ENCODE measurements at places on chromosomes 5 and 9.

GRCh38 chr5:43207601-43208000, 15.6 kb downstream of the NIM1K start:
- DNase-seq = no peak

- no peak for DNase-seq
Measured at GRCh38 chr5:60945813-60946187, 795 bp downstream of the NDUFAF2 start.

GRCh38 chr9:84435902-84436301, 95.3 kb upstream of the SLC28A3 start:
- no peak for DNase-seq

DNA sequence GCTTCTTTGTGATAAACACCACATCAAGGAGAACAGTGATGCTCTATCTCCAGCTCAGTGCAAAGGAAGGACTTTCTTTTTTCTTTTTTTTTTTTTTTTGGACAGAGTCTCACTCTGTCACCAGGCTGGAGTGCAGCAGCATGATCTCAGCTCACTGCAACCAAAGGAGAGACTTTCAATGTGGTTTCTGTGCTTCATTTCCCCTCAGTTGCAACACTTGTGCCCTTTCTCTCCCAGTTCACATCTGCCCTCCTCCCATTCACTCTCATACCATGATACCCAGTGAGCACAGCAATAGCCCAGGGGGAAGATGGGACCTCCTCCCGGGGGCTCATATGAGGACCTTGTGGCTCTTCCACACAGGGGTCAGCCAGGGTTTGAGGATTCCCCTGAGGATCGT, 110.0 kb downstream of the MTRR start:
- DNase-seq = no peak

- DNase-seq = no peak
Measured at GRCh38 chr5:35112300-35112699, 64.6 kb upstream of the AGXT2 start.

GRCh38 chr5:40734986-40735385, 20.8 kb downstream of the TTC33 start:
- no peak for DNase-seq

- DNase-seq = no peak
Measured at GRCh38 chr5:26343801-26344325, 694.5 kb downstream of the CDH9 start.

DNA sequence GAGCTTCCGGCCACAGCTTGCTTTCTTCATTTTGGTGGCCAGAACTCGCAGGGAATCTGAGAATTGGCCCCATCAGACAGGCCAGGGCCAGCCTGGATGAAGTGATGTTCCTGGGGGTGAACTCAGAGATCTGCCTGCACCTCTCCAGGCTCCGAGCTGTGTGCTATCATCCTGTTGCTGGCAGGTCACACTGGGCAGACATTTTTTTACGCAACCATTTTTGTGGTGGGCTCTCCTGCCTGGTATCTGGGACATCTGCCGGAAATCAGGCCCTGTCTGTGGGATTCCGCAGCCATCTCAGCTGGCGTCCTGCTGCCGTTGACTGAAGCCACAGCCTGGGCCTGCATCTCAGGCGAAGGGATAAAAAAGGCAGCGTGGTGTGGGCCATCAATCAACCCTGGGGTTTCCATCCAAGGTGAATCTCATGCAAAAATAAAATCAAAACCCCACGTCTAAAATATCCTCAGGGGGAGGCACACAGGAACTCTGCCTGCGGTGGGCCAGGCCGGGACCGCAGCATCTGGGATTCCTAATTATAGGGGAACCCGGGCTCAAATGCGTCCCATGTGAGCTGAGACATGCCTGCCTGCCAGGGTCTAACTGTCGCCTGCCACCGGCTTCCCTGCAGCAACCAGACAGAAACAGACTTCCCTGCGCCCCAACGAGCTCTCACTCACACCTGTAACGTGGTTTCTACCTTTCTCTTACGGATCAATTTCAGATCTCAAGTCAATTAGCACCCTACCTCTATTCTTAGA, 174.3 kb downstream of the SYK start:
- DNase-seq = peak; percentile 80

DNA sequence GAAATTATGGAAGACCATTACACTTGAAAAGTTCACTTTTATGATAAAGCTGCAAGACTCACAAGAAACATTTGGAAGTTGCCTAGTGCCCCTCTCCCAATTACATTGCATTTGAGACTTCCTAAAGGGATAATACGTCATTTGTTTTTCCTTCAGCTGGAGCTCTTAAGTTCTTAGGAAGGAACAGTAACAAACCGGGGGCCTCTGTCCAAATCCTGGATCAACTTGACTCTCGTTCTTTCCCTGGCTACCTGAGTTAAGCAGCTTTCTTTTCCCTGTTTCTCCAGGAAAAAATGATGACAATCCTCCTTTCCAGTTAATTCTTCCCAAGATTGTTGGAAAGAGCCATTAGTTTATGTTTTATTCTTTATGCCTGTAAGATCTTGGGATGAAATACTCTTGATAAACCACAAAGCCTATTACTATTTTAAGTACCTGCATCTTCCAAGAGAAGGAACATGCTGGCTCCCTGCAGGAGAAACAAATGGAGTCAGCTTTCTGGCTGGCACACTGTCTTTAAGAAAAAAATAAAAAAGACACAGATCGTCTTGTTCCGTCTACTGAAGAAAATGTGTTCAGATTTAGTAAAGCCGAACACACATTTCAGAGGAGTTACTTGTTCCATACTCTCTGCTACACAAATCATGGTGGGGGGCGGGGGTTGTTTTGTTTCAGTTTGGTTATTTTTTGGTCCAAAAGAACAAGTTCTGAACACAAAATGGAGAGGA, 297.9 kb downstream of the EFNA5 start:
- DNase-seq = no peak

DNA sequence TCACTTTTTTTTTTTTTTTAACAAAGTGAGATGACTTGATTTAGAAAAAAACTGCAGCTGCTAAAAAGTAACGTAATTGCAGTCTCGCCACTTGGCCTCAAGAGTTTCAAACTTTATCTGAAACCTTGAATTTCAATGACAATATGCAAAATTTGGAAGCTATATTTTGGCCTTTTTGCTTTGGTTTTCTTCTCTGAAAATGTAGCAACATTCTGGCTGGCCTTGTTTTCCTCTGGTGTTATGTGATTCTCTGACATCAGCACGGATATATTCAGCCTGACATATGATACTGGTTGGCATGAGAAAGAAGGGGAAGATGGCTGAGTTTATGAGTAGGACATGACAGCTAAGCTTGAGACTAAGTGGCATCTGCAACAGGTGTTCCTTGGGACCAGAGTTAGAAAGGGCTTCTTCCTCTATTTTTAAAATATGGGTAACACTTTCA, 136.5 kb downstream of the MEF2C start:
- DNase-seq = no peak

DNA sequence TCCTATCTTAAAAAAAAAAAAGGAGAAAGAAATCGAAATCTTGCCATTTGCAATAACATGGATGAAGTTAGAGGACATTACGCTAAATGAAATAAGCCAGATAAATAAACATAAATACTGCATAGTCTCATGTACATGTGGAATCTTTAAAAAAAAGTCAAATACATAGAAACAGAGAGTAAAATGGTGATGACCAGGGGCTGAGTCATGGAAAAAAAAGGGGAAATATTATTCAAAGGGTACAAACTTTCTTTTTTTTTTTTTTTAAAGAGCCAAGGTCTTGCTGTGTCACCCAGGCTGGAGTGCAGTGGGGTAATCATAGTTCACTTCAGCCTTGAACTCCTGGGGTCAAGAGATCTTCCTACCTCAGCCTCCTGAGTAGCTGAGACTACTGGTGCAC, 310.1 kb downstream of the ZNF608 start:
- no peak for DNase-seq

- DNase-seq = no peak
Measured at GRCh38 chr9:88084357-88085183, 53.7 kb downstream of the SPATA31C2 start.

- DNase-seq = no peak
Measured at GRCh38 chr9:32965999-32966722, 35.3 kb downstream of the APTX start.

DNA sequence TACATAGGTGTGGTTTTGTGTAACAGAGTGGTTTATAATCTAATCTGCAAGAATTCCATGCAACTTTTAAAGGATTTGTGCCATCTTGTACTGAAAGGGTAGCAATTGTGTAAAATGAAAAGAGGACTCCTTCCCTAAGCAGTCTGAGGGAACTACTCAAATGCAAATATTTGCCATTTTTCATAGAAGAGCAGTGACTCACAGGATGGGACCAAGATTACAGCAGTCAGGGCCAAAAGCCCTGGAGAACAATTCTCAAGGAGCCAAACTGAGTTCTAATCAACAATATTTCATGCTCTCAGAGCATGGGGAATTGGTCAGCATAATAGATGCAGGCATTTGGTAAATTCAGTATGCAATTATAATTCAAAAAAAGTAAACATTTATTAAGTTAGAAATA, 495.8 kb downstream of the CHSY3 start:
- no peak for DNase-seq

- no peak for DNase-seq
Measured at GRCh38 chr5:136225796-136226195, 32.8 kb upstream of the SMIM32 start.

GRCh38 chr9:117000196-117000723, 313.2 kb downstream of the TRIM32 start:
- no peak for DNase-seq

DNA sequence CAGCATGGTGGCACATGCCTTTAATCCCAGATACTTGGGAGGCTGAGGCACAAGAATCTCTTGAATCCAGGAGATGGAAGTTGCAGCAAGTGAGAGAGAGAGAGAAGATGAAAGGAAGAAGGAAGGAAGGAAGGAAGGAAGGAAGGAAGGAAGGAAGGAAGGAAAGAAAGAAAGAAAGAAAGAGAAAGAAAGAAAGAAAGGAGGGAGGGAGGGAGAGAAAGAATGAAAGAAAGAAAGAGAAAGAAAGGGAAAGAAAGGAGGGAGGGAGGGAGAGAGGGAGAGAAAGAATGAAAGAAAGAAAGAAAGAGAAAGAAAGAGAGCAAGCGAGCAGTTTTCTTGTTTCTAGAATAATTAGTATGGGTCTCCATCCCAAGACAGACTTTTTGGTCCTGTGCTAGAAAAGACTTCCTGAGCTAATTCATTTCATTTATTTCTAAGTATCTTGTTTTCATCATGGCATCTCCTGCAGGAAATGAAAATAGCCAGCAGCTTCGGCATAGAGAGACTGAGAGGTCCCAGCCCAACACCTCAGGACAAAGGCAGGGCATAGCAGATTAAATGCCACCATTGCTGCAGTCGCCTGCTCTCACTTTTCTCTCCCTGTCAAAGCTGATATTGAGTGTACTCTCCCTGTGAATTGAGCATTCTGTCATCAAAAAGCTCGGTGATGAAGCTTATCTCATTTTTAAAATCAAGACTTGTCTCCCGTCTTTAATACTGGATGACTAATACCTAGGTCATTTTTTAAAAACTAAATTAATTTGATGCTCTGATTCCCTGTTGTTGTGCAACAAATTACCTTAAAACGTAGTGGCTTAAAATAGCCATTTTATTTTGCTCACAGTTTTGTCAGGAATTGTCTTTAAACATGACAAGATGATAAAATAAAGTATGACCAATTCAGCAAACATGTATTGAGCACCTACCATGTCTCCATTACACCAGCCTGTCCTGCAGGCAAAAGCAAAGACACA, 91.8 kb upstream of the ADRA1B start:
- DNase-seq = no peak

DNA sequence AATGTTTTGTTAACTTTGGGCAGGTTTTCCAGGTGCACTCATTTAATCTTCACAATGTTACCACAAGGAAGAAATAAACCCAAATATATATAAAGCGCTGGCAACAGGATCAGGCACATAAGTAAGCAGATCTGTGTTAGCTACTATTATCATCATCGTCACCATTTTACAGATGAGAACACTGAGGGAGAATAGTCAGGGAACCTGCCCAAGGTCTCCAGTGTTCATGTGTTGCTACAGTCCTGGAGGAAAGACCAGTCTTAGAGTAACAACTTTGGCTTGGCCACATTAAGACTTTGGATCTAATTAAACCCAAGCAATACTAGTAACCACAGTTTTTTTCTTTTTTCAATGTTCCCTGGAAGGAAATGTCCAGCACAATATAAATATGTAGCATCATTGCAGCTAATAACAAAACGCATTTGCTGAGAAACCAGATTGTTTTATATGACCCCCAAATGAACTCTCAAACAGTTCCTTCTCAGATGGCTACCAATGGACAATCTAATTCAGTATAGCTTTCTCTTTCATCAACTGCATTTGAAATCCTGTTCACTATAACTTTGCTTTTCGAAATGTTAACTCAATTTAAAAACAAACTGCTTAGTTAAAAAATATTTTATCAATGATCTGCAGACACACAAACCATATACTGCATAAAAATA, 11.8 kb downstream of the NREP start:
- DNase-seq = no peak

GRCh38 chr5:167696558-167697314, 594.7 kb upstream of the WWC1 start:
- no peak for DNase-seq

GRCh38 chr5:146643776-146644175, 127.8 kb upstream of the GPR151 start:
- no peak for DNase-seq

GRCh38 chr5:15245913-15246312, 254.1 kb upstream of the FBXL7 start:
- DNase-seq = no peak

GRCh38 chr5:87340716-87341115, 72.0 kb downstream of the CCNH start:
- no peak for DNase-seq

DNA sequence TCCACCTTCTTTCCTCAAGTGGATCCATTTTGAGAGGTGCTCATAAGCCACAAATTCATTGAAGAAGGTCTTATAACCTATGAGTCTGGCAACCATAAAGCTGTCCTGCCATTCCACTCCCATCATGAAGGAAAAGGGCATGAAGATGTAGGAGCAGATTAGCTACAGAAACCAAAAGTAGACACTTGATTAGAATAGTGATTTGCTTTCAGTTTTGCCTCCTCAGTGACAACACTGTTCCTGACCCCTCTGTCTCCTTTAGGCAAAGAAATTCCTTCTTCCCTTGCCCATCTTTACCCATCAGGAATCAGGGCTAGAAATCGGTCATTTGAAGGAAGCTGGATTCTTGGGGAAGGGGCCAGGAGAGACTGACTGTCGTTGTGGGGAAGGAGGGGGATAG, 55.2 kb downstream of the SLC28A3 start:
- DNase-seq = no peak

DNA sequence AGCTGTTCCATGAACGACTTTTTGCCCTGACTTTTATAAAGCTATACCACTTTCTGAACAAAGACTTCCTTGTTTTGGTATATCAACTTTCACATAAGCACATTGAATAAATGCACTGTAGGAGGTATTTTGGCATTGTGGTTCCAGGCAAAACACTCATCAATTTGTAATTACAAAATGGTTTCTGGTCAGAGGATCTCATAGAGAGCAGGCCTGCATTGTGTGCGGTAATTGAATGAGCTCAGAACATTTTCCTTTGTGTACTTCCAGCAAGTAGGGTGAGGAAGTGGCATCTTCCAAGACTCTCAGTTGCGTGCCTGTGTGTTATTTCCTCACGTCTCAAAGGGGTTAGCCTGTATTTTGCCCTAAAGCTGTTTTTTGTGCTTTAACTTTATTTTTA, 89.2 kb downstream of the PDE6A start:
- no peak for DNase-seq
